COLO829 (cell line): ENCODE measurements at places on chromosomes 2 and 18.
A peak's percentile ranks its signal among the peaks of the same experiment; 100 is the strongest.

DNA sequence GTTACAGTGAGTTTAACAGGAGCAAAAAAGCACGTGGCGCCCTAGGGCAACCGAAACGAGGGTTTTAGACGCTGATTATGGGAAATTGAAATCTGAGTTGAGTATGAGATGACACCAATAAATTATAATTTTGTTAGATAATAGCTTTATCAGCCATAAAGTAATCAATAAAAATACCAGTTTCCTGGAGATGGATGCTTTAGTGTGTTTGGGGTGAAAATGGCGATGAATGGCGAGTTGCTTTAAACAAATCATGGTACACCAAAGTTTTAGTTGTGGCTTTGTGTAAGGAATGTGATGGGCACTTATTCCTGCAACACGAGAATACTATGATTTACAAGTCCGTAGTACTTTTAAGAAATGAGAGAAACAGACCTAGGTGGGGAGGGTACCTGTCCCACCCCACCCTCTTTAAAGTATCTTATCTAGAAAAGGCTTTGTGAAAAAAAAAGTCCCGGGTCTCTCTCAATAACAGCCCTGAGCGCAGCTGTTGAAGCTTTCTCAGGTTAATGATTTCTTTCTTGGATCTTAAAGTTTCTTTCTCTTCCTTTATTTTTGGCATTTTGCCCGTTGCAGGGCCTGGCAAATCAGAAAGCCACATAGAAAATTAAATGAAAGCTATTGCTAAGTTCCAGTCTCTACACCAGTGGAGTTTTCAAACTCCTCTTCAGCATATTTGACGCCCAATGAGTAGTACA is 1.5 kb upstream of the RRM2 start:
- DNase-seq, result no peak

GRCh38 chr2:136207665-136208064 is 89.7 kb upstream of the CXCR4 start:
- no peak for DNase-seq

- DNase-seq, result no peak
These were observed 27.7 kb upstream of the DSC3 start for GRCh38 chr18:31070206-31070605.

DNA sequence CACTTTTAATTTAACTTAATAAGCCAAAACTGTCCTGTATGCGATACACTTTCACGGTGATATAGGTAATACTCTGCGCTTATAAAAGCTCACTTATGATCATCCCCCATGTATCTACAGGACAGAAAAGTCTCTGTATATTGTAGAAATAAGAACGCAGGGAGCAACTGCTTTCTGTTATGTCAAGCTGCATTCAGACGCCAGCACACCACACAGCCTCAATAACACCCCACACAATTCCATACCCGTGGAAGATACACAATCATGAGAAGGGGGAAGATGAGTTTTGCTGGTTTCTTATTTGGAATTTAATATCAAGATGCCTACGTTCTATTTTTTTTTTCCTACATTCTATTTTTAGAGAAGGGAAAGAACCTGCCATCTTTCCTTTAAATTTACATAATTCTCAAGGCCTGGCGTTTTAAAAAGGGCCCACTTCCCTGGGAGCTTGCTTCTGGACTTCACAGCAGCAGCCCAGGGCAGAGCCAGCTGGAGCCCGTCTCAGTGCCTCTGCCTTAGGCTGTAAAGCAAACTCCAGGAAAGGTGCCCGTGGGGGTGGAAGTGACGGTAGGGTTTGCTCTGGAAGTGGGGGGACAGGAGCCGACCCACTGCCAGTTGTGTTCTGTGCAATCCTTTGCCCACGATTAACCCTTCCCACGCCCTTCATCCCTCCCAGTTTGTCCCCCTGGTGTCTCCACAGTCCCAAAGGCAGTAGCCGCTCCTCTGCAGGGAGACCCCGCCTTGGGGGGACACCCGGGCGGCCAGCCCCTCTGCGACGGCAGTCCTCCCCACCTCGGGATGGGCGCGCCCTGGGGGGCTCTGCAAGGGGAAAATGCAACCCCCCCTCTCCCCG is 5.3 kb downstream of the PTGR3 start:
- DNase-seq, result no peak

DNA sequence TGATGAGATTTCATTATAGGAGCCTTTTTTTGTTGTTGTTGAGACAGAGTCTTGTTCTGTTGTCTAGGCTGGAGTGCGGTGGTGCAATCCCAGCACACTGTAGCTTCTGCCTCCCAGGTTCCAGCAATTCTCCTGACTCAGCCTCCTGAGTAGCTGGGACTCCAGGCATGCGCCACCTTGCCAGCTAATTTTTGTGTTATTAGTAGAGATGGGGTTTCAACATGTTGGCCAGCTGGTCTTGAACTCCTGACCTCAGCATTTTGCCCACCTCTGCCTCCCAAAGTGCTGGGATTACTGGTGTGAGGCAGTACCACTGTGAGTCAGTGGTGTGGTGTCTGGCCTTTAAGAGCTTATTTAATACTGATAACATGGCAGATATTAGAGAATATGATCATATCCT is 60.1 kb downstream of the MOB4 start:
- no peak for DNase-seq

DNA sequence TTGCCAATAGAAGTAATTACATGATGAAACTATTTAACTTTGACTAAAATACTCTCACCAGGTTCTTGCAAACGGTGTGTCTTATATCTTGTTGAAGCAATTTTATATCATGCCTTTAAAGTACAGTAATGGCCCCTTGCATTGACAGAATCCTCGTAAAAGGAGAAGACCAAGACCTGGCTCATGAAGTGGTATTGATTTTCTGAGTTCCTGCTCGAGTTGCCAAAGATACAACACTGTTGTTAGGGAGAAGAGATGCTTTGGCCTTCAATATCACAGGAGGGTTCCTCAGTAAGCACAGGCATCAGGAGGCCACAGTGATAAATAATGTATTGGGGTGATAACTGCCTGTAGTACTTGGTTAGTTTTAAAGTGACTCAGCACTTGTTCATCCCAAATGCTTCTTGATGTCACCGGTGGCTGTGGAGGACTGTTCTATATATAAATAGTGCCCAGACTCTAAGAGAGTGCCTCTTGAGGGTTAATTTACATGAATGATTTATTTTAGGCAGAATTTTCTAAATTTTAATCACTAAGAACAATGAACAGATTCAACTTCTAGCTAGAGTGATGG is 571.7 kb upstream of the FANCL start:
- no peak for DNase-seq

GRCh38 chr2:160214461-160215445 is 14.7 kb upstream of the ITGB6 start:
- peak; percentile 94 for DNase-seq

DNA sequence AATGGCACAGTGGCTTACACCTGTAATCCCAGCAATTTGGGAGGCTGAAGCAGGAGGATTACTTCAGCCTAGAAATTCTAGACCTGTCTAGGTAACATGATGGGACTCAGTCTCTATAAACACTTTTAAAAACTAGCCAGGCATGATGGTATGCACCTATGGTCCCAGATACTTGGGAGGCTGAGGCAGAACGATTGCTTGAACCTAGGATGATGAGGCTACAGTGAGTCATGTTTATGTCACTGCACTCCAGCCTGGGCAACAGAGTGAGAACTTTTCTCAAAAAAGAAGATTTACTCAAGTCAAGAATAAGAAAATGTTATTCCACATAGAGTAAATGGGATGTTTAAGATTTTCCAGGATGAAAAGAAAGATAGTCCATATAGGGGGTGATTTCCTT is 158.6 kb downstream of the HNMT start:
- DNase-seq, result no peak

- DNase-seq, result no peak
These were observed 212.1 kb downstream of the CDH2 start for GRCh38 chr18:27964811-27965210.

DNA sequence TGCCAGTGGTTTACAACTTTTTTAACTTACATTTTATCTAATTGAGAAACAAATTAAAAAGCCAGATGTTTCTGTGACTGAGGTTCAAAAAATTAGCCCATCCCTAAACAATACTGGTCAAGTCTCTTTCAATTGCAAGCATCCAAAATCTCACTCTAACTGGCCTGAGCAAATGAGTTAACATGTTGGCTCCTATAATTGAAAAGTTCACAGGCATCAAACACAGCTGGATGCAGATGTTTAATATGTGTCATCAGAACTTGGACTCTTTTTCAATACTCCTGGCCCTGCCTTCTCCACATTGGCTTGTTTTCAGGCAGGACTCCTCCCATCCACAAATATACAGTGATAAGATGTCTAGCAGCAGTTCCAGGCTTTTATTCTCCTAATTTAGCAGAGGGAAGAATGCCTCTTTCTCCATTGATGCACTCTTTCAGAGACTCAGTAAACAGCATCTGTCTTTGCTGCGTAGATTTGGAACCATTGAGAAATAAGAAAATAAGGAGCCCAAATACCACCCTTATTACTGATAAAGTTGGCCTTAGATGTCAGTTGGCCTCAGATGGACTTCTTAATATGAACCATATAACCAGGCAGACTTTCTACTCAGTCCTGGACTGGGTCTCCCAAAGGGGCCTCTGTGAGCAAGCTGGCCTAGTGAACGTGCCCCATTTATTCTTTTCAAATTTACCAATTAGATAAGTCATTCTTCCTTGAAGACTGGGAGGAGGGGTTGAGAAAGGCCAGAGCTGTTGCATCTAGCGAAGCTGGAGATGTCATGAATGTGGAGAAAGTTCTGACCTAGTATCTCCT is 30.4 kb upstream of the FN1 start:
- DNase-seq, result no peak

- no peak for DNase-seq
These were observed 286.2 kb upstream of the VRK2 start for GRCh38 chr2:57760381-57760801.

- peak; percentile 75 for DNase-seq
These were observed 3.7 kb upstream of the SPR start for GRCh38 chr2:72883356-72883962.

GRCh38 chr2:160406591-160407392 is 86.8 kb downstream of the RBMS1 start:
- DNase-seq, result no peak

DNA sequence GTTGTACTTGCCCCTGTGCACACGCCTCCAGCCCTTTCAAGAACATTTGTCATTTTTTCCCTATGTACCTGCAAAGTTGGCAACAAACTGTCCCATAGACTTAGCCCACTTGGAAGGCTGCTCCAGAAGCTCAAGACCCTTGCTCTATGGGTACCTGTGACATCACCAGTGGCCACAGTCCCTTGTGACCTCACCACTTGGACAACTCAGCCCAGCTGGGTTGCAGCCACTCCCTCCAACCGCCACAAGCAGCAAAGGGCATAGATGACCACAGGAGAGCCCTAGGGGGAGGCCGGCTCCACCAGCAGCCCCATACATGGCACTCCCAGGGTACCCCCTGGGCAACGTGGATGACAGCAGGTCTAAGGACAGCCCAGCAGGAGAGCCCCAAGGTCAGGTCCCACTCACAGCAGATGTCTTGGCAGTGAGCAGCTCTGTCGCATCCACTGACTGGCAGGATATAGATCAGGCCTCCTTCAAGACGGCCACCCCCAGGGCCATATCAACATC is at the start of gene TEX44:
TEX44 (plus strand) TSS at position 229 of the 510 bp plus-strand sequence; CDS start at position 317, 88 bp downstream.
- DNase-seq, result no peak

- no peak for DNase-seq
These were observed 163.6 kb downstream of the NAPG start for GRCh38 chr18:10689236-10690034.

- DNase-seq, result no peak
These were observed 37.7 kb downstream of the NETO1 start for GRCh38 chr18:72830109-72830508.

DNA sequence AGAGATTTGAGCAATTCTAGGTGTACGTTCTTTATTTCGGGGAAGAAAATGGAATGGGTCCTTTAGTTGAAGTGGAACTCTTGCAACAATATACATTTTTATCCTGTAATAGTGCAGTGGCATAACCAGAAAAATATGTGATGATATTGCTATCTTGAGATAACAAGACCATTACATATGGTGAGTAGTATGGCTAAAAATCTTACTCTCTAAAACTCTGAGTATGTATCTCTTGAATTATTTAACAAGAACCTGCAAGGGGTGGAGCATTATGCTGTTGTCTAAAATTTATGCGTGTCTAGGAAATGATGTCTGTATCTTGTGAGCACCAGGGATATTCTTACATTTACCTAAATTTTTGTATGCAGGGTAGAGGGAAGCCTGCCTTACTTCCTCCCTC is 68.4 kb upstream of the SLC4A10 start:
- no peak for DNase-seq

DNA sequence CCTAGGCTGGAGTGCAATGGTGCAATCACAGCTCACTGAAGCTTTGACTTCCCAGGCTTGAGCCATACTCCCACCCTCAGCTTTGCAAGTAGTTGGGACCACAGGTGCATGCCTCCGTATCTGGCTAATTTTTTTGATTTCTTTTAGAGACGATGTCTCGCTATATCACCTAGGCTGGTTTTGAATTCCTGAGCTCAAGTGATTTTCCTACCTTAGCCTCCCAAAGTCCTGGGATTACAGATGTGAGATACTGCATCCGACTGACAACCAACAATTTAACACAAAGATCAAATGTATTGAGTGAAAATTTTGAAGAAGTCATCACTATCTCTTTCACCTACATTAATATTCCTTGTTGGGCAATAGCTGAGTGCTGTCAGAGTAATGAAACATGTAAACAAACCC is 181.6 kb downstream of the MYCN start:
- DNase-seq, result no peak

GRCh38 chr2:120955427-120955826 is 219.8 kb downstream of the GLI2 start:
- DNase-seq, result no peak

DNA sequence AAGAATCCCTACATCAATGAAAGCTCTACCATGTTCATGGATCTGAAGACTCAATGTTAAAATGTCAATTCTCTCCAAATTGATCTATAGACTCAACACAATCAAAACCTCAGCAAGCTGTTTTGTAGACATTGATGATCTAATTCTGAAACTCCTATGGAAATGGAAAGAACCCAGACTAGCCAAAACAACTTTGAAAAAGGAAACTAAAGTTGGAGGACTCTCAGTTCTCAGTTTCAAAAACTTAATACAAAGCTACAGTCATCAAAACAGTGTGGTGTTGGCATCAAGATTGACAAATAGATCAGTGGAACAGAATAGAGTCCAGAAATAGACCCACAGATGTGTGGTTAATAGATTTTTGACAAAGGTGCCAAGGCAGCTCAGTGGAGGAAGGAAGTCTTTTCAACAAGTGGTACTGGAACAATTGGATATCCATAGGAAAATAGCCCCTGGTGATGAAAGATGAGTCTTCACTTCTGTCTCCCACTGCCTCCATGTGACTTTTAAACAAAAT is 30.4 kb downstream of the LBH start:
- DNase-seq, result no peak

DNA sequence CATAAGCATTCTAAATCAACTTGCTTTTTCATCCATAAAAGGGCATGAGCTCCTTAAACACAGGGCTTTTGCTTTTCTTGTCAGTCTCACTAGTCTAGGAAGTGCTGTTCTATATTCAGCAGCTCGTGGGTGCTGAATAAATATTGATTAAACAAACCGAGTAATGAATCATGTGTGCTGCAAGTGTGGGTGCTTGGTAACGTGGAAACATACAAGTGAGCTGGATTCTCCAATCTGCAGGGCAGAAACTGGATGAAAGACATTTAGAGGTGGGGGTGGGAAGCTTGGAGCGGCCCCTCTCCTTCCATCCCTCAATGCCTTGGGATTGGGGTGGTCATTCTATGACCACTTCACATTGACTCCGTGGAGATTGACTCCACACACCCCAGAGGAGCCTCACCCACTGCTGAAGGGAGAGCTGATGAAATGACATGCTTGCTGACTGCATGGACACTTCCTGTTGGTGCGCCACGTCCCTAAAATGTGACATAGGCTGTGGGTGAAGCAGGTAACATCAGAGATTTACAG is 114.6 kb downstream of the DOCK10 start:
- no peak for DNase-seq

GRCh38 chr2:105919826-105920225 is 175.1 kb downstream of the NCK2 start:
- peak; percentile 61 for DNase-seq

GRCh38 chr2:52539026-52539970 is 1228.3 kb upstream of the CHAC2 start:
- peak; percentile 6 for DNase-seq
